ENCODE measurements at places on chromosomes 1 and 21.
A peak's percentile ranks its signal among the peaks of the same experiment; 100 is the strongest.

DNA sequence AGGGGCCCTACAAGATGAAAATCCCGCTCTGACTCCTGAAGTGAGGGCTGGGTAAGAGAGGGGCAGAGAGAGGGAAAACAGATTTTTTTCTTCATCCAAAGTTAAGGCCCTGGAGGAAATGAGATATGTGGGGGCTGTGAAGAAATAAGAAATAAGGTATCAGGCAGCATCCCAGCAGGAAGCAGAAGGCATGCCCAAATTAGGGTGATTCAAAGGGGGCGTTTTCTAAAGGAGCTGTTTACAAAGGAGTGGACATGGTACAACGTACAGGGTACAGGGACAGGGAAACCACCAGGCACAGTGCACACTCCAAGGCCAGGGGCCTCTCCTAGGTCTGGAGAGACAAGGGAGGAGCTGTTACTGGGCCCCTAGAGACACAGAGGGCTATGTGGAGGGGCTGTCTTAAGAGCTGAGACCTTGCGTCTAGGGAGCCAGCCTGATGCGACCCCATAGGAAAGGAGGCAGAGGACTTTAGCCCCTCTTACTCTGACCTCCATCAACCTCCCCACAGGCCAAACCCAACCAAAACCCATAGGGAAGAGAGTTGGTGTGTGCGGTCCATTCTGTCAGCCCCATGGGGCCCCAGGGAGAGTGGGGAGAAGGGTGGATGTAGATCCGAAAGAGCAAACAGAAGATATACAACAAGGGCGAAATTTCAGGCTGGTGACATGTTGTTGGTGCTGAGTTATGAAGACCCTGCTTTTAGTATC is 38.6 kb downstream of the STYXL2 start:
- no peak for DNase-seq

DNA sequence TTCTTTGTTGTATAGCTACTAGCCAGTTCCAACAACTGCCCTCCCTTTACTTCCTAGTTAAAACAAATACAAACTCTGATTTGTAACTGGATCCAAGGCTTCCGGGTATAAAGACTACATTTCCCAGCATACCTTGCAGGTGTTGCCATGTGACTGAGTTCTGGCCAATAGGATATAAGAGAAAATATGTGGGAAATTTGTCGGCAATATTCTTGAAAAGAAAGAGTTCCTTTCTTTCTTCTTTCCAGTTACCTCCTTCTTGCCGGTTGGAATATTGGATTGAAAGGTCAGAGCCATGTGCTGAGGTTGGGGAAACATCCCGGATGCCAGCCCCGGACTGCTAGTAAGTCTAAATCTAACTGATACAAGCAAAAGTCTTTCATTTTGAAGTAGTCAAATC is 23.0 kb upstream of the ZBTB40 start:
- DNase-seq: peak; percentile 72

- no peak for DNase-seq
Measured at GRCh38 chr21:26973226-26973625, 6.3 kb upstream of the ADAMTS5 start.

- peak; percentile 67 for DNase-seq
Measured at GRCh38 chr1:40344597-40344996, 27.5 kb upstream of the COL9A2 start.

DNA sequence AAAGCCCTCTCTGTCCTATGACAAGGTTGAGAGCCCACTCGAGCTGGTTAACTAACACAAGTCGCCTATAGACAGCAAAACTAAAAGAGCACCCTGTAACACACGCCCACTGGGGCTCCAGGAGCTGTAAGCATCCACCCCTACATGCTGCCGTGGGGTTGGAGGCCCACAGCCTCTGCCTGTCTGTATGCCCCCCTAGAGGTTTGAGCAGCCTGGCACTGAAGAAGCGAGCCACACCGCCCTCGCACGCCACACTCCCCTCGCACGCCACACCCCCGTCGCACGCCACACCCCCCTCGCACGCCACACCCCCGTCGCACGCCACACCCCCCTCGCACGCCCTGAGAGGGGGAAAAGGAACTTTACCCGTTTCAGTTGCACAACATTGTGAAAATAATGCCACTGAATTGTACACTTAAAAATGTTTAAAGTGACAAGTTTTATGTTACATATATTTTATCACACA is 13.2 kb upstream of the HMGCL start:
- peak; percentile 66 for DNase-seq
